ENCODE measurements at places on chromosomes 6 and 20.

- no peak for DNase-seq
Measured at GRCh38 chr20:52622081-52622480, 350.1 kb upstream of the TSHZ2 start.

DNA sequence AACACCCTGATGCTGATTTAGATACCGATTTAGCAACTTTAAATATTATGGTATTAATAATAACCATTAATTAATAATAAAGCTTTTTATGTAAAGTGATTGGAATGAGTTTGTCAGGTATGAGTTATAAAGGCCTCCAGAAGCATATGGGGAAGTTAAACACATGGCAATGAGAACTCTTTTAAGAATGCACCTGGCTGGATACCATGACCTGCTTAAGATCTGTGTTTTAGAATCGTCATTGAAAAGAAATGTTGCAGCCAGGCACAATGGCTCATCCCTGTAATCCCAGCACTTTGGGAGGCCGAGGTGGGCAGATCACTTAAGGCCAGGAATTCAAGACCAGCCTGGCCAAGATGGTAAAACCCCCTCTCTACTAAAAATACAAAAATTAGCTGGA lies 197.5 kb downstream of the SOX4 start:
- no peak for DNase-seq

DNA sequence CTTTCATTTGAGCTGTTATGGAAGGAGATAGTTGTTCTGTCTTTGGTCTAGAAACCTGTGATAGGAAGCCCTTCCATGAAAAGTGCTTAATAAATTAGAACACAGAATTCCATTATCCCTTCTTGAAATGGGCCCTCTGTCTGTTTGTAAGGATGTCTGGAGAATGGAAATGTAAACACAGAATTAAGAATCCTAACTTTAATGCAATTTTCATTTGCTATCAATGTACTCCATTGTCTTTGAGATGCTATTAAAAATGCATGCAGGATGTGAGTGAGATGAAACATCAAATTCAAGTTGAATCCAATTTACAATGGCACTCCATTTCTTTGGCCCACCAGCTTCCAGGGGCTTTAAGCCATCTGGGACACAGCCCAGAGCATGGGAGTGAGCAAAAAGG lies 13.9 kb upstream of the AARS2 start:
- no peak for DNase-seq

- DNase-seq = no peak
Measured at GRCh38 chr6:120274547-120274946, 925.0 kb upstream of the MAN1A1 start.
